ENCODE measurements at places on chromosomes 5 and 9.

- no peak for DNase-seq
These were observed 3.0 kb downstream of the MVB12B start for GRCh38 chr9:126329476-126330275.

DNA sequence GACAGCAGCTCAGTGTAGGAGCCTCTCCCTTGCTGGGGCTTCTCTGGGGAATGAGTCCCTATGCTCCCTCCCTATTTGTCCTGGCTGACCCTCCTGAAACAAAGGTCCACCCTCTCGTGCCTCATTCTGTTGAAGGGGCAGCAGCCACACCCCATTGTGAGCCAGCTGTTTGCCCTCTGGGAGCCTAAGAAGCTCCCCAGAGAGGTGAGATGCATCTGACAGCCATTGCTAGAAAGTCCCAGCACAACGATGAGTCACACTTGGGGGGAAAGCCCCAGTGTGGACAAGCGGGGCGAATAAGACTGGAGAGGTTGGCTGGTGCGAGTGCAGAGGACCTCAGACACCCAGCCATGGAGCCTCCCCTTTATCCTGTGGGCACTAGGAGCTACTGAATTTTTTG, 101.4 kb downstream of the PPARGC1B start:
- DNase-seq: peak; percentile 43

GRCh38 chr5:31987985-31988710, 186.0 kb downstream of the GOLPH3 start:
- no peak for DNase-seq

DNA sequence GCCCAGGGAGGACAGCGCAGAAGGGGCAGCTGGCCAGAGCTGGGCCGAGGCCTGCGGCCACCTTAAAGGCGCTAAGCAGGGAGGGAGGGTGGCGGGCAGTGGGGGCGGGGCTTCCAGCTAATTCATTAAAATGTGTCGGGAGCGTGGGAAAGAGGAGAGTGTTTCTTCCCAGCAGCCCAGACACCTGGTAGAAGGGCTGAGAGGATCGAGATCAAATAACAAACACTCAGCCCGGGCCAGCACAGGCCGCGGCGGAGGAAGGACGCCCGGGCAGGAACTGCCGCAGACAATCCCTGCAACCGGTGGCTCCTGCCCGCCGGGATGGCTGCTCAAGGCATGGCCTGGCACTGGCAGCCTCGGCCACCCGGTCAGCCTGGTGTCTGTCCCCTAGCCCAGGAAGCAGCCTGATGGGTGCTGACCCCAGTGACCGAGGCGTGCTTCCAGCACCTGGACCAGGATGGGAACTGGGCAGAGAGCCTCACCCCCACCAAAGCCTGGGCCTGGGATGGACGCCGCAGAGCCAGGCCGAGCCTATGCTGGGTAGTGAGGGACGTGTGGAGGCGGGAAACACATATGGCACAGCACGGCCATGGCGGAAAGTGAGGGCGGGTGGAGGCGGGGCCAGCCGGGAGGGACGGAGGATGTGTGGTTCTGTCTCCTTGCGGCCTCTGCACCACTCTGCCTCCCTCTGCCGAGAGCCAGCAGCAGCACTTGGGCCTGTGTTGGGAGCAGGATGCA, 3.2 kb upstream of the NRARP start:
- peak; percentile 78 for DNase-seq

- no peak for DNase-seq
These were observed 68.1 kb downstream of the GDA start for GRCh38 chr9:72217306-72217842.

DNA sequence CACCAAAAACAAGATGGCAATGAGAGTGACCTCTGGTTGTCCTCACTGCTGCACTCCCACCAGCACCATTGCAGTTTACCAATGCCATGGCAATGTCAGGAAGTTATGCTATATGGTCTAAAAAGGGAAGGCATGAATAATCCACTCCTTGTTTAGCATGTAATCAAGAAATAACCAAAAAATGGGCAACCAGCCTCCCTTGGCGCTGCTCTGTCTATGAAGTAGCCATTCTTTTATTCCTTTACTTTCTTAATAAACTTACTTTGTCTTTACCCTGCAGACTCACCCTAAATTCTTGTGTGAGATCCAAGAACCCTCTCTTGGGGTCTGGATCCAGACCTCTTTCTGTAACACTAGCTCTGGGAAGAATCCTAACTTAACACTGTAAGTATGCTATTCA, 127.4 kb upstream of the IFNE start:
- DNase-seq: no peak

DNA sequence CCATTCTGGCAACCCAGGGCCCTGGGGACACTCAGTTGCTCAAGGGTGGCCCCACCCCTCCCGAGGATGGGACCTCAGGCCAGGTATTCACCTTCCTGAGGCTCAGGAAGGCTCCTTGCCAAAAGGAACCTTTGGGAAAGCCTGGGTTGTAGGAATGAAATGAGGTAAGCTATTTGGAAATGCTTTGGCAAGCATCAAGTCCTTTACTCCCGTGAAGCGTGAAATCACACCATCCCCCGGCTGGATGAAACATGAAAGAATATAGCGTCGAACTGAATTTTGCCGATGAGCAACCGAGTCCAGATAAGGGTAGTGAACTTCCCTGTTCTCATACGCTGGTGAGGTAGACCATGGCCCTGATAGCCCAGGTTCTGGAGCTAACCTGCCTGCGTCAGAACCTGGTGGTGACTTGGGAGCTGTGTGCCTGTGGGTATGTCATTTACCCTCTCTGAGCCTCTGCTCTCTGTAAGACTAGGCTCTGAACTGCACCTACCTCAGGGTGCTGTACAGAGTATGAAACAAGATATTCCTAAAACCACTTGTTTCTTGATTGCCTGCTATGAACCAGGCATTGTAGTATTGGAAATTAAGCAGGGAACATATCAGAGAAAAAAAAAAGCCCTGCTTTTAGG, 105.3 kb upstream of the BOD1 start:
- DNase-seq: no peak

All from activated CD4-positive, alpha-beta T cell treated with anti-CD3 and anti-CD28 coated beads, Interleukin-2, amount 50 U/mL, for 48 hours (primary cell).